CD8-positive, alpha-beta T cell (primary cell): ENCODE measurements at places on chromosomes 11 and 22.

GRCh38 chr11:762421-763072 lies 14.7 kb downstream of the GATD1 start:
- no peak for DNase-seq

GRCh38 chr22:20423008-20423905 lies 14.4 kb downstream of the SCARF2 start:
- no peak for DNase-seq

DNA sequence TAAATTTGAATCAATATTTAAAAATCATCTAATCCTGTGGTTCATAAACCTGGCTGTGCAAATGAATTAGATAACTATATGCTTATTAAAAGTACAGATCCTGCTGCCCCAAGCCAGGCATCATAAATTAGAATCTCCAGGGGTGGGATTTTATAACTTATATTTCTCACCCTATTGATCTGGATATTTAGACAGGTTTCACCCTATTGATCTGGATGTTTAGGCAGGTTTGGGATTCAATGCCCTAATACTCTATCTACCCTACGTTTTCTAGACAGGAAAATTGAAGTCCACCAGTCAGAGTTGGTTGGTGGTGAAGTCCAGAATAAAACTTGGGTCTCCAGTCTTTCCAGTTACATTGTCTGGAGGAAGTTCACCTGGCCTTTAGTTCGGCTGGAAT lies 2.6 kb downstream of the OR8B8 start:
- no peak for DNase-seq

DNA sequence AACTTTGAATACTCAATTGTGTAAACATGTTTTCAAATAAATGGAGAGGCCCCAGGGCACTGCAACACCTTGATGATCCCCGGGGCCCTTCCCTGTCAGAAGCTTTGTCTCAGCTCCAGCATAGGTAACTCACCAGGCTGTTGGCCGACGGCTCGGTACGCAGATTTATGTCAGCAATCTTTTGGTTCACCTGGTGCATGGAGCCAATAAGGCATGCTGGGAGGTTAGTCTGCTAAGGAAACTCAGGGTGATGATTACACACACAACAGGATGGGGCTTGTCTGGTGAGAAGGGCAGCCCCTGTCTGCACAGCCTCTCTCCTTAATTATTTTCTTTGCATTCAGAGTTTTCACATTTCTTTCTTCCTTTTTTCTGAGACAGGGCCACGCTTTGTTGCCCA lies 10.8 kb downstream of the FAM227A start:
- no peak for DNase-seq

DNA sequence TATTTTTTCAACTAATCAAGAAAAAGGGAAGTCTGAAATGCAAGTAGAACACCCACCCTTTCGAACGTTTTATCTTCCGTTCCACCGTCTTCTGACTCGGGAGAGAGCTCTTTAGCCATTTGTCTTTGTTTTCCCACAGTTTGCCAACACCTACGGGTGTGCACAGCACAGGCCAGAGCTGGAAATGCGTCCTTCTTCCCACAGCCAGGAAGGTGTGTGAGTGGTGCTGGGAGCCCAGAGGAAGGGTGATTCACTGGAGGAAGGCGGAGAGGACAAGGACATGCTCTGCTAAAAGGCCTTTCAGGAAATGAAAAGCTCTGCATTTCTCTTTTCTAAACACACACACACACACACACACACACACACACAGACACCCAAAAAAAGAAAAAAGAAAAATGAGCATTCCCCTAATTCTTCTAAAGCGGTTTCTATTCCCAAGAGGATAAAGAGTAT lies 18.5 kb downstream of the ENDOD1 start:
- DNase-seq, result no peak

DNA sequence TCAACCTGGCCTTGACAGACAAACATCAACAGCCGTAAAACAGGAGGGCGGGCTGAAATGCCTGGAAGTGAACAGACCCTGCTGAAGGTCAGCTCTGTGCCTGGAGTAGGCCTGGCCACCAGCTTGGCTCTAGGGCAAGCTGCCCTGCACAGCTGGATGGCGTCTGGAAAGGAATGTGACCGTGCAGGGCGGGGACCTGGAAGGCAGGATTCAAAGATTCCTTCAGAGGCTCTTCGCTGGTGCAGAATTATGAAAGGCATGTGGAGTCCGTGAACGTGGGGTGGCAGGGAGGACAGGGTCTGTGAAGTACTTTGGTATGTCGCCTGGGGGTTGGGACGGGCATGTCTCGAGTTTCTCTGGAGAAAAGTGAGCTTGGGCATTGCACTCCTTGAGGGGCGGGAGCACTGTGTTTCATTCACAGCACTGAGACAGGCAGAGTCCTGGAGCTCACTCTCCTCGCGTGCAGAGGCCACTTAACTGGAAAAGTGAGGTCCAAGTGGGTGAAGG lies 1.5 kb downstream of the EHD1 start:
- DNase-seq, result no peak

DNA sequence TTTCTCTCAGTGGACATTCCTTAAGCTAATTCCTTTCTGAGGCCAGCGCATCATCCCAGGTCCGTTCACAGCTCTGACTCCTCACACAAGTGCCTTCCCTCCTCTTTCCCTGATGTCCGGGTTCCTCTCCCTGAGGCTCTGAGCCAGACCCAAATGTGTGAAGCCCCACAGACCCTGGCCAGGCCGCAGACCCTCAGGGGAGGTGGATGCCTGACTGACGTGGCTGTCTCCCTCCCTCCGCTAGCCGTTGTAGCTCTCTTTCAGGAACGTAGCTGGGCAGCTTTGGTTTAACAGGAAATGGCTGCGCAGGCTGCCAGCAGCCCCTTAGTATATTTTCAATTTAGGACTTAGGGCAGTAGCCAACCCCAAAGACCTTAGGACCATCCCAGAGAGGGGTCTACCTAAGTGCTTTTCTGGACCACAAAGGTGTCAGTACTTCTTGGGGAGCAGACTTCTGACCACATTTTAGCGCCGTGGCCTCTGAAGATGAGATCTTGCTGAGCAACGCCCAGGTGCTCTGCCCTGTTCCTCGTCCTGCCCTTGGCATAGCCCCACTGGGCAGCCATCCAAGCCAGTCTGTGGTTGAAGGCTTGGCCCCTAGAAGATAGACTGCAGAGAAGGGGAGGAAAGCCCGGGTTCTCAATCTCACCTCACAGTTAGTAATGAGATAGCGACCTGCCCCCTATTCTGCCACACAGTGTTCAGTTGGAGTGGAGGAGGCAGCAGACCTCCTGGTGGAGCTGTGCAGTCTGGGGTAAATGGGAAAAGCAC lies 27.0 kb downstream of the MYBPC3 start:
- no peak for DNase-seq

DNA sequence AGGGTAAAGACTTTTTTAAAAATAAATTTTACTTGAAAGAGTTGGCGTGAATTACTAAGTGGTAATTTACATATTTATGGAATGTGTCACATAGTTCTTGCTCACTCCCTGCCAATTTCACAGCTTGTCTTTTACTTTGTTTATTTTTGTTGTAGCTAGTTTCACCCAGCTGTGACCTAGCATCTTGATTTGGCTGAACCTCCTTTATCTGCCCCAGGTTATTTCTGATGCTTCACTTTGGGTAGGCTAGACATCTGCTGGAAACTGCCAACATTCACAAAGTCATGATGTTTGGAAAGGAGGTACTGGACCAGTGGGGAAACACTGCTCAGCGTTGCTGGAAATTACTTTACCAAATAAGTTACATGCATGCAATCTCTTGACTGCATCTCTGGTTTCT lies 1676.0 kb upstream of the RAG2 start:
- DNase-seq, result no peak

DNA sequence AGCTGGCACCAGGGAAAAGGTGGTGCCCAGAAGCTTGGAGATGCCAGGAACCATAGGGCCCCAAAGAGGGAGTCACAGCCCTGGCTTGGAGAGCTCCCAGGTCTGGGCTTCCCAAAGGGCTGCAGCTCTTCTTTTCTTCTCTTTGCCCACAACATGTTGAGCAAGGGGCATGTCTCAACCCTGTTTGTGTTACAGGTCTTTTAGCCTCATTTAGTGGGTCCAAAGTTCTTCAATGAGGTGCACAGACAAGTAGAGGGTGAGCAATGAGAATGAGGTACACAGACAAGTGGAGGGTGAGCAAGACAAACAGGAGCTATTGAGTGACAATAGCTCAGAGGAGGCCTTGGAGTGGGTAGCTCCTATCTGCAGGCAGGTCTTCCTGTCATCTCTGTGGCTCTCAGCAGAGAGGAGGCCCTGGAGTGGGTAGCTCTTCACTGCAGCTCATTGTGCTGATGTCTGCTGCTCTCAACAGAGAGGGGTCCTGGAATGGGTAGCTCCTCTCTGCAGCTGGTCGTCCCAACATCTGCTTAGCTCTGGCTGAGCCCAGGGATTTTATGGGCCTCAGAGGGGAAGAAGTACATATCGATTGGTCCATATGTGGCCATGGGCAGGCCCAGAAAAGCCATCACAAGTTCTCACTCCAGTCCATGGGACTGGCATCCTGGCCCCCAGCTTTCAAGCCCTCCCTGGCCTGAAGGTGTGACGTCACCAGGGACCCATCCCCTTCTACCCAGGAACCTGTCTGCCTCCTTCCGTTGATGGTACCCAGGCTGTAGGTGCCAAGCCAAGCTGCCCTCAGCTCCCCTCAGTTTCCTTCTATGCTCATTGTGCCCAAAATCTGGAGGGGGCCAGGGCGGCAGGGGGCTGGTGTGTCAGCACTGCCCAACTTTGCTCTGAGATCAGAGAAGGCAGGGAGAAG lies 34.9 kb downstream of the WBP2NL start:
- DNase-seq, result no peak

DNA sequence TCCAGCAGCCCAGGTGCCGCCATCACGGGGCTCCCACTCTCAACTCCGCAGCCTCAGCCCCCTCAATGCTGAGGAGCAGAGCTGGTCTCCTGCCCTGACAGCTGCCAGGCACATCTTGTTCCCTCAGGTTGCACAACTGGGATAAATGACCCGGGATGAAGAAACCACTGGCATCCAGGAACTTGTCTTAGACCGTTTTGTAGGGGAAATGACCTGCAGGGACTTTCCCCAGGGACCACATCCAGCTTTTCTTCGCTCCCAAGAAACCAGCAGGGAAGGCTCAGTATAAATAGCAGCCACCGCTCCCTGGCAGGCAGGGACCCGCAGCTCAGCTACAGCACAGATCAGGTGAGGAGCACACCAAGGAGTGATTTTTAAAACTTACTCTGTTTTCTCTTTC lies at the start of gene SAA1:
SAA1 (plus strand) TSS at position 316 of the 400 bp plus-strand sequence. CDS start 624 bp downstream, outside the sequence.
- no peak for DNase-seq

- DNase-seq, result peak; percentile 26
Measured at GRCh38 chr22:30636226-30637077, 871 bp downstream of the SLC35E4 start.

DNA sequence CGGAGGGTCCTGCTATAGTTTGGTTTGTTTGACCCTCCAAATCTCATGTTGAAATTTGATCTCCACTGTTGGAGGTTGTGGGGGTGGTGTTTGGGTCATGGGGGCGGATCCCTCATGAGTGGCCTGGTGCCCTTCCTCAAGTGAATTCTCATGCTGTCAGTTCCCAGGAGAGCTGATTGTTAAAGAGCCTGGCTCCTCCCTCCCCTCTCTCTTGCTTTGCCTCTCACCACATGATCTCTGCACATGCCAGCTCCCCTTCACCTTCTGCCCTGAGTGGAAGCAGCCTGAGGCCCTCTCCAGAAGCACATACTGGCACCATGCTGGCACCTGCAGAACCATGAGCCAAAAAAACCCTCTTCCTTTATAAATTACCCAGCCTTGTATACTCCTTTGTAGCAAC lies 7.1 kb downstream of the TSPAN18 start:
- no peak for DNase-seq

DNA sequence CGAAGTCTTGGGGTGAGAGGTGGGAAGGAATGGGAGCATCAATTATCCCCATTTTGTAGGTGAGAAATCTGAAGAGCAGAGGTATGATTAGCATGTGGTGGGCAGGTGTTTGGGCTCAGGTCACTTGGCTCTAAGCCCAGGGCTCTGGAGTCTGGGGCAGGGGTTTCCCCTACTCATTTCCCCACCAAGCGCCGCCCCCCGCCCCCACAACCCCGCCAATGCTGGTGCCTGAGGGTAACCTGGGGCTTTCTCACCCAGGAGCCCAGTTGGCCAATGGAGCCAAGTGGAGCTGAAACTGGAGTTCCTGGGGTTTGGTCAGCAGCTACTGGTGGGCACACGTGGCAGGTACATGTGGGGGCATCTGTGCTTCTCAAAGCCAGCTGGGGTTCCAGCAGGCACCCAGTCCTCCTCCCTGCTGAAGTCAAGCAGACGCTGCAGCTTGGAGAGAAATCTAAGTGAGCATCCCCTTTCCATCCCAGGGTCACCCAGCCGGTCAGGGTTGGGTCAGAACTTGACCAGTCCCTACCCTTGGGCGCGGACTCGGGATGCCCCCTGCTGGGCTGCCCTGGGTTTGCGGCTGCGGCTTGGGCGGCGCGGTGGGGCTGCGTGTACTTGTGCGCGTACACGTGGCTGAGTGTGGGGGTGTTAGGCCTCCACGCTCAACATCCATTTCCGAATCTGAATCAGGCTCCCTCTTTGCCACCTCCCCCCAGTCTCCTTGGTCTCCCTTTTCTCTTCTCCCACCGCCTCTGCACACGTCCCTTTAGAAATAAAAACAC lies 1.7 kb upstream of the CHRM1 start:
- no peak for DNase-seq

DNA sequence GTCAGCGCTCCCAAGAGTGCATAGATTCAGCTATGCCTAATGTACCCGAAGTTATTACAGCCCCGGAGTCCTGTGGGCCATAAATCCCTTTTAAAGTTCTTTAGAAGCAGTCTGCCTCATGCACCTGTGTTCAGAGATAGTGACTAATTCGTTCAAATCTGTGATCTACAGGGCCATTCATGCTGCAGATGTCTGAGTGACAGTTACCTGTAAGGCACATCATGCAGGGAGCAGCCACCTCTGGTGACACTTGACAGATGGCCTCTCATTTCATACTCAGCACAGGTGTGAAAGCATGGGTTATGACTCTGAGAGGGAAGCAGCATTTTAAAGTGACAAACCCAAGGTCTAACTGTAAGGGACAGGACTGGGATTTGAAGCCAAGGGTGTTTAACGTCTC lies 2.4 kb upstream of the E2F8 start:
- DNase-seq, result no peak

DNA sequence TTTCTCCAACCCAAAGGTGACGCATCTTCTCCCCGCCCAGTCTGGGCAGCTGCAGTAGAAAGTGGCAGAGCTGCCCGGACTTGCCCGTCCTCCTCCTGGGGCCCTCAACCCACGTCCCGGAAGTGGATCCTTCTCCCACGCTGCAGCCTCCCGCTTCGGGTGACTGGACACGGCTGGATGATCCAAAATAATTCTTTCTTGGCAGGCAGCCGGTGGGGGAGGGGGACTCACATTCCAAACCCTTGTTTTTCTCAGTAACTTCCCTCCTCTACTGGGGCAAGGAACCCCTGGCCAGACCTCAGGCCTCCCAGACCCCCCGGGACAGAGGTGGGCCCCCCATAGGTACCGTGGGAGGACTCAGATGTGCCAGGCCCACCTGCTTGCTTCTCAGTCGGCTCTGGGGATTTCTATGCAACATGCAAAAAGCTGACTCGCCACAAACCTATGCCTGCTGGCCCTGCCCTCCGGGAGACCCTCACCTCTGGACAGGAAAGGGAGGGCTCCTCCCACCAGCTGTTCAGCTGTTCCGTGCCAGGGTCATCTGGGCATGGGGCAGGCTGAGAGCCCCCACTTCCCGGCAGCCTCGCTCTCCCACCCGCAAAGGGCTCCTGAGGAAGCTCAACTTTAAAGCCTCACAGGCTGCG lies 1.4 kb downstream of the PLXNB2 start:
- no peak for DNase-seq

GRCh38 chr11:28713850-28714249 lies 605.7 kb downstream of the METTL15 start:
- no peak for DNase-seq

GRCh38 chr22:49633010-49633324 lies 194.7 kb downstream of the BRD1 start:
- no peak for DNase-seq
